ENCODE measurements at places on chromosomes 11 and 22.
A peak's percentile ranks its signal among the peaks of the same experiment; 100 is the strongest.

DNA sequence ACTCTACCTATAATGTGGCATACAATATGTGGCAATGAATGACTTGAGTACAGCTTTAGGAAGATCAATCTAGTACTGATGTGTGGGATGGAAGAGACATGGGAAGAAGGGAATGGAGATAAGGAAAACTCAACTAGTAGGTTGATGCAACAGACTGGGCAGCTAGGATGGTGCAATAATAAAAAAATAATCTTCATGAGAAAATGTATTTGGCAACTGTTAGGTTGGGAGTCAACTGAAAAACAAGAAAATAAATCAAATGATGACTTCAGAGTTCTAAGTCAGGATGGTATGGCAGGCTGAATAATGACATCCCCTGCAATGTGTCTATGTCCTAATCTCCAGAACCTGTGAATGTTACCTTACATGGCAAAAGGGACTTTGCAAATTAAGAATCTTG lies 236.8 kb upstream of the PITPNB start:
- DNase-seq, result no peak

GRCh38 chr11:65298655-65299179 lies 15.9 kb upstream of the CDC42EP2 start:
- no peak for DNase-seq

- DNase-seq, result no peak
Observed at GRCh38 chr22:23531283-23531956, 48.7 kb downstream of the IGLL1 start.

DNA sequence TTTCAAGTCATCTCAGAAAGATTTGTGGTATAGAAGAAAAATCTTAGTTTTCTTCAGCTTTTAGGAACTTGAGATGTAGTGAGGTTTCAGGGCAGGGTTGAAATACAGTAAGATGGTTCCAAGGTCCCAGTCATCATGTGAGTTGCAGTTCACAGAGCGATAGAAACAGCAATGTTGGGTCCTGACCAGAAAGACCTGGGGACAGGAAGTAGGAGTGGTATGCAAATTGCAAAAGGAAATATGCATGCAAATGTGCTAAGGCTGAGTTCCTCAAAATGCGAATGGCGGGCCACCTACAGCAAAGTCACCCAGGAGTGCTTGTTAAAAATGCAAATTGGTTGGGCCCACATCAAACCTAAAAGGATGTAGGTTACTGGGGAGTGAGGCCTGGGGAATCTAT lies 1032.7 kb upstream of the TENM4 start:
- DNase-seq, result no peak

DNA sequence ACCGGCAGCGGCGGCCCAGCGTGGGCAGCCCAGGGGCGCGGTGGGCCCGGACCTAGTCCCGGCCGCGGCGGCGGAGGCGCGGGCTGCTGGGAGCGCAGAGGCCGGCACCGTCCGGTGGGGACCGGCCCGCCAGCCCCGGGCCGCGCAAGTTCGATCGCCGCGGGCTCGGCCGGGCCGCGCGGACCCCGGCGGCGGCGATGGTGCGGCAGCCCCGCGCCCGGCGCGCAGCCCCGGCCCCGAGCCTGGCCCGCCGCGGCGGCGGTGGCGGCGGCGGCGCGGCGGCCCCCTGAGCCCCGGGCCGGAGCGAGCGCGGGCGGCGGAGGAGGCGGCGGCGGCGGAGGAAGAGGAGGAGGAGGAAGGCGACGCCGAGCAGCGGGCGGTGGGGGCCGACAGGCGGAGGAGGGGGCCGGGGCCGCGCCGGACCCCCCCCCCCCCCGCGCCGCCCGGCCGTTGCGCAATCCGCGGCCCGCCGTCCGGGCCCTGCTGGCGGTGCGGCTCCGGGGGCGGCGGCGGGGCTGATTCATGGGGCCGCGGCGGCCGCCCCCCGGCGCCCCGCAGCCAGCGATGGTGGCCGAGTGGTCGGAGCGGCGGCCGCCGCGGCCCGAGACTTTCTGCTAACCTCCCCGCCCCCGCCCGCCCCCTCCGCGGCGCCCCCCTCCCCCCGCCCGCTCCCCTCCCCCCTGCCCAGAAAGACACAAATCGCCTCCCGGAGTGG lies 1251.9 kb downstream of the BRD1 start:
- DNase-seq, result no peak

DNA sequence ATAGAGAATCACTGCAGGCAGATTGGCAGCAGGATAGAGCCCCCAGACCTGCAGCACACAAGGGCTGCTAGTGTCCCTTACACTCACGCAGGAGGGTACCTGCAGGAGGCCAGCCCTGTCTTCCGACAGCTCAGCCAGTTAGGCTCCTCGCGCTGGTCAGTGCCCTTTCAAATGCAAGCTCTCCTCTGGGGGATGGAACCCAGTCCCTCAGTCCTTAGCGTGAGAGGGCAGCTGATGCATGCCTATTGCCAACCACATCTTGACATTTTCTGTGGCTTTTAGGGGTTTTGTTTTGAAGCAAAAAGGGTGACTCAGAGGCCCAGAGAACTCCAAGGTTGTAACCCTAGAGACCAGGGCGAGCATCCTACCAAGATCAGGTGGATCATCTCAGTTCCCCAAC lies 40.0 kb downstream of the WNT11 start:
- DNase-seq, result no peak

GRCh38 chr11:10716122-10716521 lies 22.6 kb upstream of the IRAG1 start:
- DNase-seq, result no peak

DNA sequence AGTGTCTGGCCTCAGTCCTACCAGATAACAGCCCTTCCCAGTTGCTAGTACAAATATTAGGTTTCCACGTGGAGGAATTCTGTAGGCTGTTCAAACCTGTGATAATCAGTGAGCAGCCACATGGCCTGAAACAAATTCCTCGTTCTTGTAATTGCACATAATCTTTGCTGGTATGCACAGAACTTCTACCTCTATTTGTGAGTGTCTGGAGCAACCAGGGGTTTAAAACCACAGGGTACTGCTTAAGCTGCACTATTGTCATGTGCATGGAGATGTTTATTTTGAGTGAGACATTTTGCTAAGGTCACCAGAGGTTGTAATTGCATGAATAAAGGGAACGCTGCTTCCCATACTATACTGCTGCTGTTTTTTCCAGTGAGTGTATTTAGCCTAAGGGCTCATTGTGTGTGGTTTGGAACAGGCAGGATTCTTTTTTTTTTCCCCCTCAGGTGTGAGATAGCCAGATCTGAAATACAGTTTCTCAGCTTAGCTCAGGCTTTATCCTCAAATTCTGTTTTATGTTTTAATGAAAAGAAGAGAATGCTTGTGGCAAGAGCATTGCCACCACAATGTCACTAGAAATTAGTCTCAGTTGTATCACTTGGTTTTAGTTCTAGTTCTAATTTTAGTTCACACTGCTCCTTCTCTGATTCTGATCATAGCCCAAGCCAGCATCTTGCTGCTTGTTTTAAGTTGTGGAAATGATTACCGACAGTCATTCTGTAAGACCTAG lies 60.5 kb downstream of the CYB5R2 start:
- peak; percentile 13 for DNase-seq

GRCh38 chr11:101180481-101180880 lies 50.9 kb upstream of the PGR start:
- DNase-seq, result no peak

DNA sequence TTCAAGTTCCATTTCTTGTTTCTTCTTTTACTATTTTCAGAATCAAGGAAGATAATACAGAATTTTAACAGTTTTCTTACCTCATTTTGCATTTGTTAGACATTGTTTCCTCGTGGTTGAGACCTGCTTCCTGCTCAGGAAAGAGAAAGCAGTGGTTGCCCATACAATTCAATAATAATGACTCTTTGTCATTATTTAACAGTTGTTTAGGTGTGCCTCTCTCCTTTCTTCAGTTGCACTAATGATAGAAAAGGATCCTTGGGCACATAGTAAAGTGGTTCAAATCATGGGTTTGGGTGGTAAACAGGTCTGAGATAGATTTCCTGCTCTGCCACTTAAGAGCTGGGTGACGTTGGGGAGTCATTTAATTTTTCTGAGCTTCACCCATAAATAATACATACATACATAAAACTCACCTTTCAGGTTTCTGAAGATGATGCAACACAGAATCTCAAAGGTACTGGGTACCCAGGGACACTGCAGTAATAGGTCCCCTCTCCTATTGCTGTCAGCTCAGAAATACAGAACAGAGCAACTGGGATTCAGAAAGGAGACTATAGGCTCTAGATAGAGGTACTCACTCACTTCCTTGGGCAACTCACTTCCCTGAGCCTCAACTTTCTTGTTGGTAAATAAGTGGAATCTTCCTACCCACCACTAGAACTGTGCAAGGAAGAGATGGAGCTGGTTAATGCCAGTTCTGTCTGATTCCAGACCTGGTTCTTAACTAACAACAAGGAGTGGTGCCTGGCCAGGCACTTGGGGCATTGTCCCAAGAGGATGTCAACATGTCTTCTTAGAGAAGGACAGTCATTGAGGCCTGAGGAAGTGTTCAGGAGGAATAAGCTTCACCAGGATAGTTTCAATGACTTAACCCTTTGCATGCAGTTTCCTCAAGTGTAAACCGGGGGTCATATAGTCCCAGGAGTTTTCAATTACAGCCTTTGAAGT lies 34.9 kb downstream of the CD44 start:
- DNase-seq, result no peak

DNA sequence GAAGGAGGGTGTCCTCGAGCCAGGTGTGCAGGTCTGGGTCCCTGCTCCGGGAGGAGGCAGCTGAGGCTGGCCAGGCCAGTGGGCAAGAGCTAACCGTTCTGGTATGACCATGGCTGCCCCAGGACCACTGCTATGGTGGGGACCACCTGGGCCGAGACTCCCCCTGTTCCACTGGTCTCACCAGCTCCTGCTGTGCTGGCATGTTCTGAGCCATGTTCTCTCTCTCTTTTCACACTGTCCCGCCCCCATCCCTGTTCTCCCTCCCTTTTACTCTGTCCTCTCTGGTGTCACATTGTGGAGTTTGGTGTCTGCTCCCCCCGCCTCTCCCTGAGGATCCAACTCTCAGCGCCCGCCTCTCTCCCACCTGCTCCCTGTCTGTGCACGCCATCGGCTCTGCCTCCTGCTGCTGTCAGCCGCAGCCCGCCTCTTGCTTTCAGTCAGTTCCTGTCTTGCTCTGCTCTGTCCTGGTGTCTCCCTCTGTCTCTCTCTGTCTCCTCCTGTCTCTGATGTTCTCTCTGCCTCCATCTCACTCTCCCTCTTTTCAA lies 66.4 kb downstream of the LRRC32 start:
- DNase-seq, result no peak

GRCh38 chr22:39693943-39694500 lies 123.5 kb downstream of the CACNA1I start:
- DNase-seq, result no peak

GRCh38 chr11:126522152-126522551 lies 166.7 kb downstream of the ST3GAL4 start:
- DNase-seq, result no peak

- no peak for DNase-seq
Observed at GRCh38 chr11:75743711-75744563, 24.6 kb upstream of the DGAT2 start.

Measured in kidney tubule cell (primary cell).